ENCODE measurements at places on chromosomes 5 and 9.

GRCh38 chr9:127351182-127352166, 45.5 kb upstream of the SLC2A8 start:
- DNase-seq: no peak

- DNase-seq: no peak
These were observed 9.0 kb upstream of the DIPK1B start for GRCh38 chr9:136703276-136703860.

- DNase-seq: no peak
These were observed 243.6 kb upstream of the PANK3 start for GRCh38 chr5:168822745-168823281.

DNA sequence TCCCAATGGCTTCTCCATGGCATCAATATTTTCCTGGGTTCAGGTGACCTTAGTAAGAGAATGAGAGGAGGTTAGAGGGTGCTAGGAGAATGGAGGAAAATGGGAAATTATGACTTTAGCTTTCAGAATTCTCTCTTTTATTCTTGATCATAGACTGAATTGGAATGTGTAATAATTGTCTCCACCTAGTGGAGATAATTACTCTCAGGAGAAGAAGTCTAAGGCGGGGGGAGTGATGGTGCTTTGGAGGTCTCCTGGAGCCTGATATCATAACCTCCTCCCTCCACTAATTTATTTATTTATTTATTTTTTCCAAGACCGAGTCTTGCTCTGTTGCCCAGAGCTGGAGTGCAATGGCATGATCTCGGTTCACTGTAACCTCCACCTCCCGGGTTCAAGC, 221.3 kb downstream of the GRIA1 start:
- DNase-seq: no peak

DNA sequence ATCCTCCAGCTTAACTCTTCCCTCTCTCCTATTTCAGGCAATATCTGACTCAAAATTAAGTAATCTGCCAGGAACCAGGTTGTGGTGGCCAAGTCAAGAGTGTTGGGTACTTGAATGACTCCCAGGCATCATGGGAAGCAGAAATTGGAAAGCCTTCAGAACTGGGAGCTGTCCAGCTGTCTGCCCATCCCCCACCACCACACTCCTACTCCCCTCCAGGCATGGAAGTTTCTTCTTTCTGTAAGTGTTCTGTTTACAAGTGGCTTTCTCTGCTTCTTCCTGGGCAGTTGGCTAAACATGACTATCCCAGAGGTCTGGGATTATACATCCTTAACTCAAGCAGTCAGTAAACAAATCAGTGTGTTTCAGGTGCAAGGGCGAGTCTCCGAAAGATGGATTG, 14.6 kb upstream of the PBX3 start:
- no peak for DNase-seq

- DNase-seq: no peak
These were observed 199.2 kb upstream of the ANKRD55 start for GRCh38 chr5:56432321-56432720.

GRCh38 chr9:121353241-121354061, 16.6 kb downstream of the STOM start:
- DNase-seq: no peak

DNA sequence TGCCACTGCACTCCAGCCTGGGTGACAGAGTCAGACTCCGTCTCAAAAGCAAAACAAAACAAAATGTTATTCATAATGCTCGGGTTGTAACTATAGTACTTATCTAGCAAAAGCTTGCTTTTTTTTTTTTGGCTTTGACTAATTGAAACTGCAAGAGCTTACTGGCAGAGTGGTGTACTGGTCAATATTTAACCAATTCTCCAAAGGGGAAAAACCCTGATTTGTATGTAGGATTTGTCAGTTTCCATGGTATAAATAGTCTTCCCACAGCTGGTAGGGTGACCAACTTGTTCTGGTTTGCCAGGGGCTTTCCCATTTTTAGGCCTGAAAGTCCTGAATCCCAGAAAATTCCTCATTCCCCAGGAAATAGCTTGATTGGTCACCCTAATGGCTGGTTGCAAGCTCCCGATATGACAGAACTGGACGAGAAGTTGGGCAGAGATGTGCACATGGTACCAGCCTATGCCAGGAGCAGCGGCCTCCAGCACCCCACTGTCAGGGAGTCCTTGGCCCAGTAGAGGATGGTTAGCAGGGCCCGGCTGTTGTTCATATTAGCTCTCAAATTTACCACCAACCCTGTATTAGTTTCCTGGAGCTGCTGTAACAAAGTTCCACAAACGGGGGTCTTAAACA, 58.0 kb downstream of the FXN start:
- no peak for DNase-seq

DNA sequence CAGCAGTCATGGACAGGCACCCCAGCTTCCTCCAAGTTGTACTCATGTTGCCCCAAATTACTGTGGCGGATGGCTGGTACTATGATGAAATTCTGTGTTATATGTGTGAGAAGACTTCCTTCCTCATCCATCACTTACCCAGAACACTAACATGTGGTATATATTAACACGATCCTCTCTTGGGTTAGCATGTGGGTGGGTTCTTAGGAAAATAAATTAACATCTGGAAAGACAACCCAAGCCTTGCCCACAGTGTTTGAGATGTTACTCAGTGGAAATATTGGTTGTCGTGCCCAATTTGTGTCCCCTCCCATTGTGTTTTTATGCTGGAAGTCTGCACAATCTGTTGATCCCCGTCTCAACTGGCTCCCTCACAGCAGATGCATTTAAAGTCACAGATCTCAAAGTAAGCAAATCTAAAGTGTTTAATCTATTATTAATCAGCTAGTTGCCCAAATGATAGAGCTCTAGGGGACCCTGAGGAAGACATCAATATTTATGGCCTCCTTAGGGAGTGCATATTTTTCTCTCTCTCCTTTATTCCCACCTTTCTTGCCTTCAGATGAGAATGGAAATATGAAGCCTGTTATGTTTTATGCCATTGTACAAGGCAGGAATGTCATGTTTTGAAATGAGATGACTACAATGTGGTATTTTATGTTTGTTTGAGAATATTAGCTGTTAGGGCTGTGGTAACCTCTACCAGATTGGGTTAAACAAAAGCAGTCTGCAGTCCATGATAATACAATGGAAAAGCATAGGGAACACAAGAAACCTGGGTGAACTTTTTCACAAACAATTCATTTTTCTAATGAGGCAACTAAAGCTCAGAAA, 93.9 kb downstream of the GRIA1 start:
- no peak for DNase-seq

GRCh38 chr5:150583541-150584225, 56.8 kb upstream of the SYNPO start:
- no peak for DNase-seq

- no peak for DNase-seq
These were observed 126.8 kb downstream of the EHMT1 start for GRCh38 chr9:137745541-137745991.

DNA sequence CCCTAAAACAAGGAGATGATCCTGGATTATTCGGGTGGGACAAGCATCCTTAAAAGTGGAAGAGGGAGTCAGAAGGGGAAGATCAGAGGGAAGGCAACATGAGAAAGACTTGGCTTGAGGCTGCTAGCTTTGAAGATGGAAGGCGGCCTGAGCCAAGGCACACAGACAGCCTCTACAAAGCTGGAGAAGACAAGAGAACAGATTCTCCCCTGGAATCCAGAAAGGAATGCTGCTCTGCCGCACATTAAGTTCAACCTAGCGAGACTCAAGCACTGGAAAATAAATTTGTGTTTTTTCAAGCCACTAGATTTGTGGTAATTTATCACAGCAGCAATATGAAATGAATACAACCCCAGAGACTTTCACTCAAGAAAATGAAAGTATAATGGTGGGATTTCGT, 17.9 kb downstream of the SLC36A3 start:
- no peak for DNase-seq

GRCh38 chr5:37999593-37999992, 159.8 kb upstream of the GDNF start:
- DNase-seq: no peak

DNA sequence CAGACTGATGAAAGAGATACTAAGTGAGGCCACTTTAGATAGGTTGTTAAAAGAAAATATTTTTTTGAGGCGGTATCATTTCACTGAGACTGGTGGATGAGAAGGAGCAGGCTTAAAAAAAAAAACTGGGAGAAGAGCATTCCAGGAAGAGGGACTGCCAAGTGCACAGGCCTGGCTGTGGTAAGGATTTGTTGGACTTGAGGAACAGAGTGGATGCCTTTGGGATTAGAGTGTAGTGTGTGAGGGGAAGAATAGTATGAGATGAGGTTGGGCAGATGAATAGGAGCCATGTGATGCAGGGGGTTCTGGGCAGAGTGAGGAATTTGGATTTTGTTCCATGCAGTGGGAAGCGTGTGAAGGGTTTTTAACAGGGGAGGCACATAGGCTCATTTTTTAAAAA, 57.9 kb downstream of the PBX3 start:
- no peak for DNase-seq

Measured in left ventricle myocardium superior (tissue), 1 donor.